Peyer's patch (tissue), 4 donors: ENCODE measurements at places on chromosomes 4 and X. TPM values are rescaled to one million over a fixed set of nuclear protein-coding genes. Genes with fewer than 3 reads are reported as not detected.
A peak's percentile ranks its signal among the peaks of the same experiment; 100 is the strongest.

DNA sequence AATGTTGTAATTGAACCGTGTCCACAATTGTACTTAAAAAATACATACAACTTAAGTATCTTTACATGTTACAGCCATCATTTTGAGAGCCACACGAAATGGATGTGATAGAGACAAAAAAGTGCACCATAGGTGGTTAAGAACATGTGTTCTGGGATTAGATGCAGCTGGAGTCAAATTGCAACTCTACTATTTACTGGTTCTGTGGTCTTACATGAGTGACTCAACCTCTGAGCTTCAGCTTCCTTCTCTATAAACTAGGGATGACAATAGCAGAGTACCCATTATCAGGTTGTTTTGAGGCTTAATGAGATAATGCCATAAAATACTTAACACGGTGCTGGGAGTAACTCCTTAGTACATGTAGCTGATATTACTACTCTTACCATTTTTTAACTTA is 130.4 kb downstream of the IDS start:
- no peaks in the 10 kb centered on the region for H3K4me1 ChIP-seq
- H3K4me3 ChIP-seq = no peak overlapping the region
- no peak overlapping the region for H3K27ac ChIP-seq
- no peak for DNase-seq
- H3K36me3 ChIP-seq = no peaks in the 10 kb centered on the region
- no peaks in the 10 kb centered on the region for H3K27me3 ChIP-seq

DNA sequence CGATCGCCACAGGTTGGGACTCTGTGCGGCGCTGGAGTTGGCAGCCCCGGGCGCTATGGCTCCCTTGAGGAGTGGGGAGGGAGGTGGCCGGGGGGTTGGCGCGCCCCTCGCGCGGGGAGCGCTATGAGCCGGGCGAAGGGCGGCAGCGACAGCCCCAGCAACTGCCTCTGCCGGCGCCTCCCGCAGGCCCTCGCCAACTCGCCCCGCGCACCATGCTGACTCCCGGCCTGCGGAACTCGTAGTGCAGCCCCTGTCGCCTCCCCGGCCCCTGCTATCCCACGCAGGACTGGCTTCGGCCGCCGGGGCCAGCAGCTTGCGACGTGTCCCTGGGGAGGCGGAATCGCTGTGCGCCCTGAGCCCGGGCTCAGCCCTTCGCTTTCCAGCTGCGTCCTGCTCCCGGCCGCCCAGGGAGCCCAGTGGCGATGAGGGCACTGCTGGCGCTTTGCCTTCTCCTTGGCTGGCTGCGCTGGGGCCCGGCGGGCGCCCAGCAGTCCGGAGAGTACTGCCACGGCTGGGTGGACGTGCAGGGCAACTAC is 415 bp downstream of the SHISA3 start:
- peak overlapping the region; percentile 66 for H3K27ac ChIP-seq
- H3K27me3 ChIP-seq = no peaks in the 10 kb centered on the region
- DNase-seq = no peak
- no peaks in the 10 kb centered on the region for H3K4me1 ChIP-seq
- H3K36me3 ChIP-seq = no peaks in the 10 kb centered on the region
- H3K4me3 ChIP-seq = peak overlapping the region; percentile 33

- H3K27ac ChIP-seq = no peak overlapping the region
- no peaks in the 10 kb centered on the region for H3K36me3 ChIP-seq
- no peaks in the 10 kb centered on the region for H3K4me1 ChIP-seq
- H3K4me3 ChIP-seq = no peak overlapping the region
- DNase-seq = no peak
These were observed 14.9 kb upstream of the LOC101059915 start for GRCh38 chrX:71652405-71652804.

NELFA gene
- 38.5 TPM for total RNA-seq

GRCh38 chr4:21885241-21885640 is 63.3 kb downstream of the KCNIP4 start:
- no peaks in the 10 kb centered on the region for H3K27me3 ChIP-seq
- no peak overlapping the region for H3K4me3 ChIP-seq
- no peak overlapping the region for H3K27ac ChIP-seq
- no peaks in the 10 kb centered on the region for H3K4me1 ChIP-seq
- DNase-seq = no peak
- H3K36me3 ChIP-seq = no peaks in the 10 kb centered on the region

DNA sequence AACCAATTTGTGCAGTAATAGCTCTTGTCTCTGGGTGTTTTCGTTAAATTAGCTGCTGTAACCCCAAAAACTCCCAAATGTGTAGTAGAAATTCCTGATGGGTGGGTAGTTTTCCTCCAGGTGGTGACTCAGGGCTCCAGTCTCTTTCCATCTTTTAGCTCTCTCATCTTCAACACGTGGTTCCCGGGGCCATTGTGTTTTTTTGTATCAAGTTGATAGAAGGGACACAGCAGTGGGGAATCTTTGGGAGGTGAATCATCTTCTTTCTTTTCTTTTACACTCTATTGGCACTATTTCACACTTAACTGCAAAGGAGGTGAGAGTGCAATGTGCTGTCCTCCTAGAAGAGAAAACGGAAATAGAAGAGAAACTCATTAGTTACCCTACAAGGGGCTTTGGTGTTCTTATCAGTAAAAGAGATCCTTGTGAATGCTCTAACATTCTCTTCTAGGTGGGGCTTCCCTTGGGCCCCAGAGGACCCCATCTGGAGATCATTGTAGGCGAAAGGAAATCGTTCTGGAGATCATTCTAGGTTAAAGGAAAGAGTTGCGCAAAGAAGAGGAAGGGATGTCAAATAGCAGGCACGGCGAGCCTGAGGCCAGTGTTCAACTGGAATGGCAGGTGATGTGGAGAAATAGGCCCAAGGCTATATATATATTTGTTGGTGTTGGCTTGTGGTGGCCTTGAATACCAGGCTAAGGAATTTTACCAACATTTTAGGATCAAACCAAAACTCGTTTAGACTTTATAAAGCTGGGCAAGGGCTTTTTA is 68.2 kb upstream of the ACSL1 start:
- H3K27me3 ChIP-seq = no peaks in the 10 kb centered on the region
- H3K27ac ChIP-seq = no peak overlapping the region
- H3K36me3 ChIP-seq = no peaks in the 10 kb centered on the region
- H3K4me3 ChIP-seq = no peak overlapping the region

DNA sequence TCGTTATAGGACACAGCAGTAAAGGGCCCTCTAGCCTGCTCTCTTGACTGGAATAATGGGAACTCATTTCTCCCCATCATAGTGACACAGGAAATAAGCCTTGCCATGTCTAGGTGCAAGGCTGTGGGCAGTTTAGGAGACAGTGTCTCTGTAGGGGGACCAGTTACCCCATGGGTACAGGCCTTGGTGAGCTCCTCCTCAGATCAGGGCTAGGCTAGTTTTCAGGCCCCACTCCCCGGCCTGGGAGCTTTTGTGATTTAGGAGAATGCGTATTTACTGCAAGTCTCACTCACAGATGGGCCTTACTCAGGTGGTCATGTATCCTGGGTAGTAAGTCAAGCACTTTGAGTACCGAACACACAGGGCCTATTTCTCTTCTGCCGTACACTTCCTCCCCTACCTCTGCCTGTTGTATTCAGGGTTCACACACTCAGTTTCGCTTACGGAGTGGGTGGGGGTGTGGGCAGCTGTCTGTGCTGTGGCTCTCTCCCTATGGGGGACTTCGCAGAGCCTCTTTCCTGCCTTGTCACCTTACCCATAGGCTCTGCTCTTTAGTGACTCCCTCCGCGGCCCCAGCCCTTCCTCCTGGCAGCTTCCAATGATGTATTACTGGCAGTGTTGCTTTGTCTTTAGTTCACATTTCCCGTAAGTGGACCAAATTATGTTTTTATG is 34.2 kb downstream of the FAM193A start:
- no peak overlapping the region for H3K27ac ChIP-seq
- no peak overlapping the region for H3K4me3 ChIP-seq
- H3K27me3 ChIP-seq = no peaks in the 10 kb centered on the region
- no peaks in the 10 kb centered on the region for H3K36me3 ChIP-seq

- no peaks in the 10 kb centered on the region for H3K27me3 ChIP-seq
- H3K27ac ChIP-seq = no peak overlapping the region
- no peaks in the 10 kb centered on the region for H3K4me1 ChIP-seq
- DNase-seq = peak; percentile 22
- no peaks in the 10 kb centered on the region for H3K36me3 ChIP-seq
These were observed 2214.5 kb upstream of the TENM3 start for GRCh38 chr4:180028682-180029081.

SYNPO2 gene
- 50.1 TPM for total RNA-seq

PABPC1L2A gene
- total RNA-seq = not detected

GRCh38 chr4:6029254-6029653 is 11.0 kb upstream of the C4orf50 start:
- H3K36me3 ChIP-seq = no peaks in the 10 kb centered on the region
- no peak overlapping the region for H3K27ac ChIP-seq
- H3K4me3 ChIP-seq = no peak overlapping the region
- H3K4me1 ChIP-seq = no peaks in the 10 kb centered on the region
- no peaks in the 10 kb centered on the region for H3K27me3 ChIP-seq

BMP3 gene
- 33.5 TPM for total RNA-seq

- no peaks in the 10 kb centered on the region for H3K27me3 ChIP-seq
- no peaks in the 10 kb centered on the region for H3K4me1 ChIP-seq
- DNase-seq = no peak
- H3K36me3 ChIP-seq = no peaks in the 10 kb centered on the region
- H3K27ac ChIP-seq = no peak overlapping the region
These were observed 95.7 kb downstream of the DRD5 start for GRCh38 chr4:9877123-9877522.

CSAG1 gene
- total RNA-seq = not detected

DNA sequence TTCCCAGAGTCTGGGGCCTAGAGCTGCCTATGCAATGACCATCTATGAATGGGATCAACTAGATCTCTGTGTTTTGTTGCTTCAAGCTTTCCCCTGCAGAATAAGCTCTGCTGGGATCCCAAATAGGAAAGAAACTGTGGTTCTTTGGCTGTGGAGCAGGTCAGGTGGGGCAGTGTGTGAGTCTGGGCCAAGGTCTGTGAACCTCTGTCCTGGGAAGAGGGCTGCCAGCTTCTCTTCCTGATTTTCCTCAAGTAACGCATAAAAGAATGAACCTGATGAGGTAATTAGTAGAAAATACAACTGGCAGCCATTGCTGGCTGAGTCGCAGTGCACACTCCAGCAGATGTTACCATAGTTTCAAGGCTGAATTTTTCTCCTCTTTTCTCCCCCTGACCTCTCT is 4.6 kb upstream of the PIN4 start:
- no peaks in the 10 kb centered on the region for H3K27me3 ChIP-seq
- no peak for DNase-seq
- H3K4me1 ChIP-seq = no peaks in the 10 kb centered on the region
- no peak overlapping the region for H3K4me3 ChIP-seq

DNA sequence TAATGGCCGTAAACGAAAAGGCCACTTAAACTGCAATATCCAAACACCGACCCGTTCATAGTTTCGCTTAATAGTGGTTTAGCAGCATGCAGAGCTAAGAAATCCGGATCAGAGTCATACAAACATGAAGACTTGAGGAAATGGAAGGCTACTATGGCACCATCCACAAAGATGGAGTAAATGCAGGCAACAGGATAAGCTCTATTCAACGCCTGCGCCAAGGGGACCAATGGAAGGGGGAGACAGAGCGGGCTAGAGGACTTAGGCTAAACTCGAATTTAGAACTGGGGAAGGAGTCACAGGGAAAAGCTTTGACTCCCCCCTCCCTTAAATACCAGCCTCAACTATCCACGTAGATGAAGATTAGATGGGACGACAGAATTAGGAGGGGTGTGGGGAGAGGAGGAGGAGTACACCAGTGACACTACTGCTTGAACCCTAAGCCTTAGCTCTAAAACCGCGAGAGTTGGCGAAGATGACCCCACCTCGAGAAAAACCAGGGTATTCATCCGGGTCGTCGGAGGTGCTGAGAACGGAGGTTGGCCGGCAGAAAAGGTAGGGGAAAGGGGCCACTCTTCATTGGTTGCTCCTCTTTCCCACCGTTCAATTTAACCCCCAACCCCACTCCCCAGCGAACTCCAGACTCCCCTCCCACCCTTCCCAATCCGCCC is 3.5 kb downstream of the HUWE1 start:
- peak overlapping the region; percentile 90 for H3K27ac ChIP-seq
- H3K27me3 ChIP-seq = no peaks in the 10 kb centered on the region
- no peak for DNase-seq
- peak overlapping the region; percentile 52 for H3K4me3 ChIP-seq
- no peaks in the 10 kb centered on the region for H3K36me3 ChIP-seq

GRCh38 chrX:130916636-130917422 is 13.8 kb upstream of the ENOX2 start:
- H3K36me3 ChIP-seq = no peaks in the 10 kb centered on the region
- H3K27ac ChIP-seq = no peak overlapping the region
- no peak overlapping the region for H3K4me3 ChIP-seq
- H3K27me3 ChIP-seq = no peaks in the 10 kb centered on the region

SPANXB1 gene
- not detected for total RNA-seq

- H3K27ac ChIP-seq = no peak overlapping the region
- H3K4me1 ChIP-seq = no peaks in the 10 kb centered on the region
- H3K36me3 ChIP-seq = no peaks in the 10 kb centered on the region
- DNase-seq = no peak
- H3K4me3 ChIP-seq = no peak overlapping the region
- no peaks in the 10 kb centered on the region for H3K27me3 ChIP-seq
These were observed 102.5 kb downstream of the FNIP2 start for GRCh38 chr4:158871335-158871724.

DNA sequence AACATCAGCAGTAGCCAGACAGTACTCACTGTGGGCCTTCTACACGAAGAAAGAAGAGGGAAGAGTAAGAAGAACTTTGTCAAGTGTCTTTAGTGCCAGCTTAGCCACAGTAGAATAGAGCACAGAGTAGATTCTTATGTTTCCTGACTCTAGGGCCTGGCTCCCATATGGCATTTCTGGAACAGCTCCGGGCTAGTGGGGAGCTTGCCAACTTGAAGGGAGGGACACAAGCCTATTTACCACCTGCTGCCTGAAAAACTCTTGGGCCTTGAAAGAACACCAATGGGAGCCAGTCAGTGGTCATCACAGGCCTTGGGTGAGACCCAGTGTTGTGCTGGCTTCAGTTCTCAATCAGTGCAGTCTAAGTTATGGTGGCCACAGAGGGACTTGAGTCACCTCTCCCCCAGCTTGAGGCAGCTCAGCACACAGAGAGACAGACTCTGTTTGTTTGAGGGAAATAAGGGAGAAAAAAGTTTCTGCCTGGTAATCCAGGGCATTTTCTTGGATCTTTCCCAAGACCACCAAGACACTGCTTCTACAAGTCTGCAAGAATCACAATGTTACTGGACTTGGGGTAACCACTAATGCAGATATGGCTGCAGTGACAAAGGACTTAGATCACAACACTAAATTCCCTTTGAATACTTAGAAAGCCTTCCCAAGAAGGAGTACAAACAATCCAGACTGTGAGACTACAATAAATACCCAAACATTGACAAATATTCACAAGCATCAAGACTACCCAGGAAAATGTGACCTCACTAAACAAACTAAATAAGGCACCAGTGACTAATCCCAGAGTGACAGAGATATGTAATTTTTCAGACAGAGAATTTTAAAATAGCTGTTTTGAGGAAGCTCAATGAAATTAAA is 261.0 kb upstream of the NDST3 start:
- H3K27me3 ChIP-seq = no peaks in the 10 kb centered on the region
- no peaks in the 10 kb centered on the region for H3K36me3 ChIP-seq
- no peak overlapping the region for H3K4me3 ChIP-seq
- H3K27ac ChIP-seq = no peak overlapping the region
- peak; percentile 49 for DNase-seq

TLR10 gene
- 2.0 TPM for total RNA-seq

GRCh38 chrX:110056419-110056818 is 53.5 kb downstream of the TMEM164 start:
- no peaks in the 10 kb centered on the region for H3K4me1 ChIP-seq
- no peak for DNase-seq
- H3K36me3 ChIP-seq = no peaks in the 10 kb centered on the region
- H3K27me3 ChIP-seq = no peaks in the 10 kb centered on the region

GRCh38 chr4:105458001-105458400 is 15.9 kb downstream of the PPA2 start:
- H3K27me3 ChIP-seq = no peaks in the 10 kb centered on the region
- no peaks in the 10 kb centered on the region for H3K36me3 ChIP-seq
- H3K4me1 ChIP-seq = no peaks in the 10 kb centered on the region
- H3K27ac ChIP-seq = no peak overlapping the region
